NCI-H1092 (cell line): ENCODE measurements at places on chromosomes 4 and X.

DNA sequence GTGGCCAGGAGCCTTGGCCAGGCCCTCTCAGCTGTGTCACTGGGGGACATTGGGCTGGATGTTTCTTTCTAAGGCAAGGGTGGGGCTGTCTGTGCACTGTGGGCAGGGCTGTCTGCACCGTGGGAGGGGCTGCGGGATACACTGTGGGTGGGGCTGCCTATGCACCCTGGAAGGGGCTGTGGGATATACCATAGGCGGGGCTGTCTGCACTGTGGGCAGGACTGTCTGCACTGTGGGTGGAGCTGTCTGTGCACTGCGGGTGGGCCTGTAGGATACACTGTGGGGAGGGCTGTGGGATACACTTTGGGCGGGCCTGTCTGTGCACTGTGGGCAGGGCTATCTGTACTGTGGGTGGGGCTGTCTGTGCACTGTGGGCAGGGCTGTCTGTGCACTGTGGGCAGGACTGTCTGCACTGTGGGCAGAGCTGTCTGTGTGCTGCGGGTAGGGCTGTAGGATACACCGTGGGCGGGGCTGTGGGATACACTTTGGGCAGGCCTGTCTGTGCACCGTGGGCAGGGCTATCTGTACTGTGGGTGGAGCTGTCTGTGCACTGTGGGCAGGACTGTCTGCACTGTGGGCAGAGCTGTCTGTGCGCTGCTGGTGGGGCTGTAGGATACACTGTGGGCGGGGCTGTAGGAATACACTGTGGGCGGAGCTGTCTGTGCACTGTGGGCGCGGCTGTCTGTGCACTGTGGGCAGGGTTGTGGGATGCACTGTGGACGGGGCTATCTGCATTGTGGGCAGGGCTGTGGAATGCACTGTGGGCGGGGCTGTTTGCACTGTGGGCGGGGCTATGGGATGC lies 31.1 kb downstream of the ACOX3 start:
- no peak for DNase-seq

- no peak for DNase-seq
Measured at GRCh38 chr4:132792310-132792709, 356.8 kb upstream of the PCDH10 start.

- DNase-seq: no peak
Measured at GRCh38 chrX:18707426-18708049, at the start of gene PPEF1. Gene PPEF1, plus strand, starts transcription at chrX:18707645. Its CDS starts 136 bp downstream, at chrX:18707781.

DNA sequence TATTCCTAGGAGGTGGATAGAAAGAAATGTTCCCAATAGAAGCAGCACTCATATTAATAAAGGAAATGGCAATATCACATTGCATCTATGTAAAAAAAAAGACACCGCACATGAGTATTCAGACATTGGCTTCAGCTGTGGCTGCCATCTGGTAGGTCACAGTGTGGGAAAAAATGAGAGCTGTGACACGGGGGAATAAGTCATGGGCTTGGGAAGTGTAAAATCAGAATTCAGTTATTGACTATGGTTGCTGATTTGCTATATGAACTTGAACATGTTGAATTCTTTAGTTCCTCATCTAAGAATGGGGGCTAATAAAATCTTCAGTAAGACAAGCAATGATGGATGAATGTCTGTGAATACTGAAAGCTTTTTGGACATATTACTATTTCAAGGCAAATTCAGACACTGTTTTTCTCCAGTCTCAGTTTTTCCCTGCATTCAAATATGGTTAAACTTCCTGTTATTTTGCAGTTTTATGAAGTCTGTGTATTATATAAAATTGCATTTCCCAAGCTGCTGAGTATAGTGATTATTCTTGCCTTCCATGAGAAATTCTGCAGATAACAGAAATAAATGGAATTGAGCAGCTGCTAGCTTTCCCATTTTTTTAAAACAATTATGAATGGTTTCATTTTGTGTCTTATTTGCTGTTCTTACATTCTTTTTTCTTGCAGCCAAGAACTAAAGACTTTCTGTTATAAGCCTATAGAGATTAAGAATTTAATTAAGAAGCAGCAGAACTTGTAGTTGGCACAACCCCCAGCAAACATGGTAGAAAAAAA lies 221.0 kb downstream of the ANKRD50 start:
- DNase-seq: no peak
